ENCODE measurements at places on chromosomes 1 and 21.
A peak's percentile ranks its signal among the peaks of the same experiment; 100 is the strongest.

DNA sequence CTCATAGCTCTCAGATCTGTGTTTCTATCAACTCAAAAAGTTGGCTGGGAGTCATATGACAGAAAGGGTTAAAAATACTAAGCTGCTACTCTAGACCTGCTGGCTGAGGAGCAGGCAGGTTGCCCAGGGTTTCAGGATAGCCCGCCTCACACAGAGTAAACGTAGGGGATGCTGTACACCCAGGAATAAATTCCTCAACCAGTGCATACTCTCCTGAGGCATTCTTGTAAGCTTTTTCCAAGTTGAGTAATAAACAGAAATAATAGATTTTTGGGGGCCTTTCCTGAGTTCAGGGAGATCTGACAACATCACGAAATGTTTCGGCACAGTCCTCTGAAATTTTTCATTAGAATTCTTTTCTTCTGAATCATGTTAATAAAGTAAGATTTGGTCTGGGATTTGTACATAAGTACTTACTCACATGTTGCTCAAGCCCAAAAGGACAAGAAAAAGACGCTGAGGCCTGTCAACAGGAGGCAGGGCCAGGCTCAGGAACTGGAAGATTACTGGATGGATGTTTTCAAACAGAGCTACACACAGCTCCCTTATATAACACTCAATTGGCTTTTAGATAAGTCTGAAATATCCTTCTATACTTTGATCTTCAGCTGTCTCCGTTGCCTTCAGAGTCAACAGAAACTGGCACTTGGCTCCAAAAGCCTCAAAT lies 41.0 kb downstream of the TGFBR3 start:
- no peak for DNase-seq

- no peak for DNase-seq
Observed at GRCh38 chr1:64986903-64987871, 20.8 kb upstream of the JAK1 start.

DNA sequence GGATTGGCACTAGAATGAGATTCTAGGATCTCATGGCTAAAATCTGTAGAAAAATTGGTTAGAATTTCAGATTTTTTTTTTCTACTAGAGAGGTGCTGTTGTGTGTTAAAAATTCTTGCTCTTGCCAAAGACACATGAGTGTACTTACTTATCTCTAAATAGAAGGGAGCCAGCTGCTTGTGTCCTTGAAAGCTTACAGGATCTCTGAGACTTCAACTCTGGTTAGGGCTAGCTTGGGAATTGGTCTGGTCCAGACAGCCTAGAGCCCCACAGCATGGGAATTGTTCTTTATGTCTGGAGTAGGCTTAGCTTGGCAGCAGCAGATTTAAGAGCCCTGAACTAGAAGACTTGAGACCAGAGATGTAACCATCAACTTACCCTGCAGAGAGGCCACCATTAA lies 37.3 kb downstream of the MACO1 start:
- no peak for DNase-seq

- DNase-seq = no peak
Observed at GRCh38 chr1:201602413-201603265, 63.7 kb downstream of the NAV1 start.

DNA sequence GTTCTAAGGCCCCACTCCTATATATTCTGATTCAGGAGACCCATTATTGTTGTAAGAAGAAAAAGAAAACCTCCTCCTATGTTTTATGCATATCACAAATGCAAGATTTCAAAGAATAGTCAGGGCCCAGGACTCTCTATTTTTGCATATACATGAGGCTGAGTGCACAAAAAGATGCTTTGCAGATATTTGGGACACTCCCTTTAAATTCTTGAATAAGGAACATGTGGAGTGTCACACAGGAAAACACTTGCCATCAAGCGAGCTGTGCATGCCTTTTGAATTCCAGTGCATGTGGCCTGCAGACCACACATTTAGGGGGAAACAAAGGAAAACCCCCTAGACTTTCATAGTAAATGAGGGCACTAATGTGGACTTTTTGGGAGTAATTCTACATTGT lies 5.6 kb downstream of the MAP3K7CL start:
- no peak for DNase-seq

GRCh38 chr1:18126616-18127015 lies 19.0 kb downstream of the IGSF21 start:
- no peak for DNase-seq

- DNase-seq = peak; percentile 47
Observed at GRCh38 chr1:5994713-5995621, 2.7 kb upstream of the NPHP4 start.

GRCh38 chr1:219778793-219779369 lies 149.5 kb downstream of the SLC30A10 start:
- DNase-seq = no peak

GRCh38 chr1:222769181-222769580 lies 32.2 kb downstream of the FAM177B start:
- no peak for DNase-seq

- no peak for DNase-seq
Observed at GRCh38 chr1:36572906-36573305, 90.2 kb upstream of the CSF3R start.

DNA sequence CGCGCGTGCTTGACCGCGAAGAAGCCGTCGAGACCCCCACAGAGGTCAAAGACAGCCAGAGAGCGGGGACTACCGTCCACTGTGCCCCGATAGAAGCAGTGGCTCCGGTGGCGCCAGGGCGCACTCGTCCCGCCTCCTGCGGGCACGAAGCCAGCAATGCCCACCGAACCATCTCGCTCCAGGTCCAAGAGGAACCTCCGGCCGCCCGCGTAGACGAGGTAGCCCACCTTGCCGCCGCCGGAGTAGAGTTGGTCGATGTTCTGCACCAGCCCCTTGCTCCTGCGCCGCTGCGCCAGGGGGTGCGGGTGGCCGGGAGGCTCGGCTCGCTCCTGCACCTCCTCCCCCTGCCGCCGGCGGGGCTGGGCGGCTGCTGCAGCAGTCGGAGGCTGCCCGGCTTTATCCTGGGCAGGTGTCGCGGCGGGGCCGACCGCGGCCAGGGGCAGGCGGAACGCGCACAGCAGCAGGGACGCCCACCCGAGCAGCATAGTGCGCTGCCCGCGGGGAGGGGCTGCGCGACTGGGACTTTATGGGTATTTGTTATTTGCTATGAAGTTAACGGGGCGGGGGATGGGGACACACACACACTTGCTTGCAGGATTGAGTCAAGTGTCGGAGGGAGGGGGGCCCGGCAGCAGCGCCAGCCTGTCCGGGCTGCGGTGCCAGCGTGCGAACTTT lies 844 bp downstream of the ADAMTS5 start:
- no peak for DNase-seq

GRCh38 chr1:248696261-248696660 lies 6.3 kb downstream of the OR14I1 start:
- no peak for DNase-seq

GRCh38 chr1:29238620-29239002 lies 2.3 kb downstream of the PTPRU start:
- DNase-seq = no peak

- no peak for DNase-seq
Observed at GRCh38 chr1:205782627-205783432, 7.5 kb upstream of the RAB29 start.

DNA sequence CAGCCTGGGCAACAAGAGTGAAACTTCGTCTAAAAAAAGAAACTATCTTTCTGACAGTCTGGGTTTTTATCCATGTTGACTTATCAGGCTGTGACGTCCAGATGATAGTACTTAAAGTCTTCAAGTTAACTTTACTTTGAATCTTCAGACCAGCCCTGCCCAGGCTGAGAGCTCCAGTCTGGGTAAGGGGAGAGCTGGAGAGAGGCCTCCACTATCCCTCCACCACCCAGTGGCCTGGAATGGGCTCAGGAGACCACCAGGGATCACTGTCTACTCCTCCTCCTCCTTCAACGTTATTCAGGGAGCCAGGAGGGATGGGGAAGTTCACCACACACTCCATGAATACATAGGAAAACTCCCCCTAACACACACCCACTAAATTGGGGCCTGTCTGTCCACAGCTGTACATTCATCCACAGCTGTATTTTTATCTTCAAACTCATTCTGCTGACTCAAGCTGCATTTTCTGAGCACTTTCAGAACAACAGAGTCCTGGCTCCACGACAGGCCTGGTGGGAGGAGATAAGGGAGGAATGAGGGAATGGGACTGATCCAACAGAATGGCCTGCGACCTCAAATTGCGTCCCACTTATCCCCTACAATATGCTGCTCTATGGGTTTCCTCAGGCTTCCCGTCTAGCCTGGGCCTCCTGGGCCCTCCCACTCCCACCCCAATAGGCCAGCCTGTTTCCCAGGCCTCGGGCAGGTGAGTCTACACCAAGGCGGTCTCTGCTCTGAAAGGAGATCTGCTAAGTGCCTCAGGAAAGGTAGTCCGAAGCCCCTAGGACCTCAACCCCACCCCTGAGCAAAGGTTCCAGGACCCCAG lies 1.8 kb downstream of the SLC45A3 start:
- DNase-seq = no peak

- no peak for DNase-seq
Observed at GRCh38 chr1:206497363-206497762, 10.0 kb upstream of the RASSF5 start.

DNA sequence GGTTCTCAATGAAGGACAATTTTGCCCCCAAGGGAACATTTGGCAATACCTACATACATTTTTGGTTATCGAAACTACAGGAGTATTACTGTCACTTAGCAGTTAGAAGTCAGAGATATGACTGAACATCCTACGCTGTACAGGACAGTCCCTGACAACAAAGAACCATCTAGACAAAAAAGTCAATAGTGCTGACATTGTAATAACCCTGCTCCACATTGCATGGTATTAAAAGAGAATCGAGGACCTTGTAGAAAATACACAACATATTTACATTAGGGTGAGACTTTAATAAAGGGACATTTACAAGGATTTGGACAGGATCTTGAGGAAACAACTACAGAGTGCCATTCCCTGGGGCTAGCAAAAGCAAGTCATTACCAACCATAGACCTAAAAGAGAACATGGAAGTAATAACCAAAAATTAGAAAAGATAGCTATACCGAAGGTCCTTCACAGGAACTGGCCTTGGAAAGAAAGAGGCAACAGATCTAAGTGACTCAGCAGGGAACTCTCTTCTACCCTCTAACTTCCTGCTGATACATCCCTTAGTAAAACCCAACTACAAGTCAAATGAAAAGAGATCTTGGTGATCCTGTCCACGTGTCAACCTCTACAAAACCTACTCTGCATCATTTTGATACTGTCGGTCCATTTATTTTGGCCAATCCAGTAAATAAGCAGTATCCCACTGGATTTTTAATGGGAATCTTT lies 40.2 kb downstream of the ANGPTL3 start:
- DNase-seq = no peak

DNA sequence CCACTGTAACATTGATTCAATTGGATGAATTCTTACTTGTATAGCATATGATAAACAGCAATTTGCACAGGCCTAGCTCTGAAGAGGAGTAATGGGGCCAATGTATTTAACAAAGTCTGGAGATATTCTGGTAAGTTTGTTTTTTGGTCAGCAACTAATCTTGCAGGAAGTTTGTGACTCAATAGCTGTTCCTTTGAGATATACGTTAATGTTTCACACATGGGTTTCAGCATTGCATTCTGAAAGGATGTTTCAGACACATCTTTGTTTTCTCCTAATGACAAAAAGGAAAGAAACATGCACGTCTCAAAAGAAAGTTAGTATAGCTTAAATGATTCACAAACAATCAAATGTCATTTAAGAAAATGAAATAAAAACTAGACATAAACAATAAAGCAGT lies 49.0 kb downstream of the LTN1 start:
- no peak for DNase-seq

GRCh38 chr1:179714623-179715022 lies 28.5 kb upstream of the FAM163A start:
- DNase-seq = no peak

DNA sequence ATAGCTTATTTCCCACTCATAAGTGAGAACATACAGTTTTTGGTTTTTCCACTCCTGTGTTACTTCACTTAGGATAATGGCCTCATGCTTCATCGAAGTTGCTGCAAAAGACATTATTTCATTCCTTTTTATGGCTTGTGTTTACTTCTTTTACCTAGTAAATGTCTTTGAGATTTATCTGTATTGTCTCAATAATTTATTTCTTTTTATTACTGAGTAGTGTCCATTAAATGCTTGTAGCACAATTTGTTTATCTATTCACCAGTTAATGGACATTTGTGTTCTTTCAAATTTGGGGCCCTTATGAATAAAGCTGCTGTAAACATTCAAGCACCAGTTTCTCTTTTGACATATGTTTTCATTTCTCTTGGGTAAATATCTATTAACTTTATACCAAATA lies 86.0 kb downstream of the UCHL5 start:
- no peak for DNase-seq

DNA sequence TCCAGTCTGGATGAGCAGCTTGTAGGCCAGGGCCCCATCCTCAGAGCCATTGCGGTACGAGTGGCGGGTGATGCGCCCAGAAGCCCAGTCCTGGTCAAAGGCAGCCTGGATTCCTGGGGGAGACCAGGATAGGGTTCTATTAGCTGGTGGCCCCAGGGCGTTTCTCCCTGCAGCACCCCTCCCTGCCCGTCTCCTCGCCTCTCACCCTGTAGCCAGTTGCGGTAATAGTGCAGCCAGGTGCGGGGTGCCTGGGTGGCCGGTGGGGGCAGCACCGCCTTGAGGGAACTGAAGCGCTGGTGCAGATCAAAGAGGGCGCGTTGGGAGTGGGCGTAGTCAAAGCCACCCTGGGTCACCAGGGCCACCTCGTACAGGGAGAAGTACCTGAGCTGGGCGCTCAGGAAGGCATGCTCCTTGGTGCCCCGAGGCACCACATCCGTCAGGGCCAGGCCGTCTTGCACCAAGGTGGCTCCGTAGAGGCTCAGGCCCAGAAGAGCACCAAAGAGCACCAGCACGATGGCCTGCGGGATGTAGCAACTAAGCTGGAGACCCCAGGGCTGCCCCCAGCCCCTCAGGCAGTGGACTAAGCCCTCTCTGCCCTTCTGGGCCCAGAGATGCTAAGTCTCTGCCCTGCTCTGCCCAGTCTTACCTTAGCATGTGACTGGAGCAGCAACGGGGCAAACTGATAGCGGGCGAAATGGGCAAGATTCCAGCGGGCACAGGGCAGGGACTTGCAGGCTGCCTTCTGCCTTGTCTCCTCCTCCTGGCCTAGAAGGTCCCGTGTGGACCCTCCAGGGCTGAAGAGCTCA lies 15.7 kb downstream of the PTCH2 start:
- no peak for DNase-seq

DNA sequence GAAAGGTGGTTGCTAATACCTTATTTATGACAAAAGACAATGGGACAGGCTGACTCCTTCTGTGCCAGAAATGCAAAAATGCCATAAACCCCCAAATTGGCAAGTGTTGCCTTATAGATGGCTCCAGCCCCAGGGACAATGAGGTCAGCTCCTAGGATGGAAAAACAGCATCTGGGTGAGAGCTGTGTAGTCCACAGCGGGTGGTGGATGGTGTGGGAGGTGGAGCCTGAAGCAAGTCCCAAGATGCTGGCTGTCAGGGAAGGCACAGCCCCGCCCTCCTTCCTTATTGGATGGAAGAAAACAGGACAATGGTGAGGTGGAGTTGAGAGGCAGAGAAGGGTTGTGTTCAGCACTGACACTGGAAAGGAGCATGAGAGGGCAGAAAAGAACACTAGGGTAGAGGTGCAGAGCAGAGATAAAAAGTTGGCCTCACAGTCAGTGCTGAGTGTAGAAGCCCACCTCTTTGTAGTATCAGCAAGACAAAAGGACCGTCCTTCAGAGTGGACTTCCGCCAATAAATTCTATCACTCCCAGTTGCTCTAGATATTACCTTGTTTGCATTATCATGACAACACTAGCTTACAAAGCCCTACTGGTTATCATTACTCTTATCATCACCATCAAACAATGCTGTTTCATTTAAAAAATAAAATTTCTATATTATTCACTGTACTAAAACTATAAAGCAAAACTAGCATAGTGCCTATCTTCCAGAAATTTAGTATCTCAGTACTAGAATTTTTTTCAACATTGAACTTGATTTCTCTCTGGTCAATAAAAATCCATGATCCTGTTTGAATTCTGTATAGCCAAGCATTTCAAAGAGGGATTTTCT lies 3.7 kb upstream of the SDE2 start:
- no peak for DNase-seq

Measured in activated CD8-positive, alpha-beta memory T cell treated with anti-CD3 and anti-CD28 coated beads for 1 hour (primary cell).